ENCODE measurements at places on chromosomes 1 and 21.

DNA sequence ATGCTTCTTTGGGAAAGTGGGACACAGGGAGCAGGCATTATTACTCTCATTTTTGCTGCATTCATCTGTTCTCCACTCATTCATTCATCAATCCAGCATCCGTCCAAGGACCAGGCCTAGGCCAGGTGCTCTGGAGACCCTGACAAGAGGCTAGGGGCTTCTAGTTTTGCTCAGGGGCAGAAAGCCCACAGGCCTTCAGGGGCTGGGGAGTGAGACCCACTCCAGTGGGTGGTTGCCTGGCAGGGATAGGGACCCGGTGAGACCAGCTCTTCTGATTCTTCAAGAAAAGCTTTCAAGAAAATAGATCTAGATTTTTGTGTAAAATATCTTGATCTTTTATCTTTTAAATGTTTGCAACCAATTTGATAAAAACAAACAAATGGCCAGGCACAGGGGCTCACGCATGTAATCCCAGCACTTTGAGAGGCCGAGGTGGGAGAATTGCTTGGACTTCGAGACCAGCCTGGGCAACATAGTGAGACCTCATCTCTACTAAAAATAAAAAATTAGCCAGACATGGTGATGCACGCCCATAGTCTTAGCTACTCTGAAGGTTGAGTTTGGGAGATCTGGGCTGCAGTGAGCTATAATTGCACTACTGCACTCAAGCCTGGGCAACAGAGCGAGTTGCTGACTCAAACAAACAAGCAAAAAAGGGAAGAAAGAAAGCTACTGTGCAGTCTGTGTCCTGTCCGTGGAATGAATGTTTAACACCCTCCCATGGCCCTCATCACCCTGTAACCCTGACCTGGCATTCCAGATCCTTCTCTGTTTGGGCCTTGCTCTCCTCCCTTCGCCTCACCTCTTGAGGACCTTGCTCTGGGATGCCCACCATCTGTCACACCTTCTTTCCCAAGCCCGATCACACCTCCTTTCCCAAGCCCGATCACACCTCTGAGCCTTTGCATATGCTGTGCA, 17.3 kb upstream of the LRP8 start:
- DNase-seq = peak; percentile 71

DNA sequence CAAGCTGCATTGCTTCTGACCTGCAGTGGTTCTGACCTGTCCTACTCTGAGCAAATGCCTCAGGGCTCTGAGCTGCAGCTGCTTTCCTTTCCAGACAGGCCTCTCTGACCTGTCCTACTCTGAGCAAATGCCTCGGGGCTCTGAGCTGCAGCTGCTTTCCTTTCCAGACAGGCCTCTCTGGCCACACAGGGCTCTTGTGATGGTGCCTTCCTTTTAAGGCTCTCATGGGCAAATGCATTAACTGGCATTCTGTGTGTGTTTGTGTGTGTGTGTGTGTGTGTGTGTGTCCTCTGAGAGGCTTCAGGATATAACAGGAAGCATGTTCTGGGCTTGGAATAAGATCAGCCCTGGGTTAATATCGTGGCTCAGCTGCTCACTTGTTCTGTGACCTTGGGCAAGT, 131.3 kb downstream of the NTPCR start:
- DNase-seq = no peak

- no peak for DNase-seq
Observed at GRCh38 chr1:30316056-30316455, 407.3 kb downstream of the MATN1 start.

- no peak for DNase-seq
Observed at GRCh38 chr1:157233131-157233530, 94.9 kb upstream of the ETV3 start.

DNA sequence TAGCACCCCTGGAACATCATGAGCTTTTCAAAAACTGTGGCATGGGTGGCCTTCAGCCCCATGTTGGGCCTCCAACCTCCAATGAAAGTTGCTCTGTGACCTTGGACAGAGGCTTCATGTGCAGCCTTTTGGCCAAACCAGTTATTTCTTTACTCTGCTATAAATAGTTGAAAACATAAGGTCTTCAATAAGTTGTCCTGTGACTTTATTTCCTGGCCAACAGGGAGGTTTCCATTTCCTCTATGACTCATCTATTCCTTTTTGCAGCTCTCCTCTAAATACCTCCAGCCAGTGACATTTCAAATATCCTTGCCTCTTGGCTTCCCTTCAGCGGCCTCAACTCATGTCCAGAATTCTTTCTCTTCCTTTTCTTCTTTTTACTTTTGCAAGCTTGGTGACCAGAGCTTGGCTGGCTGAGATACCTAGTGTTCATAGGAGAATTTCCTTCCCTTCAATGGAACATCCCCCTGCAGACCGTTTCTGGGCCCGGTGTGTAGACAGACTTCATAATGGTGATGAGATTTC, 22.7 kb upstream of the TRIM67 start:
- DNase-seq = no peak

GRCh38 chr1:39406533-39407450, 84.6 kb upstream of the BMP8A start:
- no peak for DNase-seq

- no peak for DNase-seq
Observed at GRCh38 chr1:99587008-99587407, 58.9 kb upstream of the PALMD start.

DNA sequence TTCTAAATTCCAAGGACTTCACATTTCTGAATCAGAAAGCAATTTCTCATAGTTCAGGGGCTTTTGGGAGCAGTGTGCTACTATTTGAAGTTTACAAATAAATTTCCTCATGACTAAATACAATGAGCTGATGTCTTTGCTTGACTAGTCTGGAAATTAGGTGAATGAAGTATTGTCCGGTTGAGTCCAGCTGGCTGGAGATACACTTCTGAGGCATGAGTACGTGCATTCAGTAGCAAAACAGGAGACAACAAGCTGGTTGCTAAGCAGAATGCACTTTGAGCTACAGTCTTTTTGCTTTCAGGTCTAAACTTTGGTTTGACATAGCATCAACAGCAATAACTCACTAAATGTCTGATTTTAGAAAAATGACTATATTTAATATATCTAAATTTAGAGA, 27.1 kb downstream of the ZNHIT6 start:
- DNase-seq = no peak

GRCh38 chr1:33468531-33468930, 3.9 kb upstream of the ZSCAN20 start:
- no peak for DNase-seq

DNA sequence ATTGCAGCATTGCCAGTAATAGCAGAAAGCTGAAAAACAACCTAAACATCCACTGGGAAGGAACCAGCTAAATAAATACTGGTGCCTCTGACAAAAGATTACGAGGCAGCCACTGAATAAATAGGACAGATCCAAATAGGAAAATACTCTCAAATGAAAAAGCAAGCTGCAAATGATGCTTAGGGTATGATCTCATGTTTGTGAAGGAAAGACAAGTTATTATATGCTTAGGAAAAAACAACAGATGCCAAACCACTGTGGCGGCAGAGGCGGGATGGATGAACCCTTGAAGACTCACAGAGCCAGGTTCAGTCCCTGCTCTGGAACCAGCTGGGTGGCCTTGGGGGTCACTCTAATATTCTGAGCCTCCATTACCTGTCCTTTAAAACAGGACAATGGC, 41.6 kb downstream of the MATN1 start:
- no peak for DNase-seq

DNA sequence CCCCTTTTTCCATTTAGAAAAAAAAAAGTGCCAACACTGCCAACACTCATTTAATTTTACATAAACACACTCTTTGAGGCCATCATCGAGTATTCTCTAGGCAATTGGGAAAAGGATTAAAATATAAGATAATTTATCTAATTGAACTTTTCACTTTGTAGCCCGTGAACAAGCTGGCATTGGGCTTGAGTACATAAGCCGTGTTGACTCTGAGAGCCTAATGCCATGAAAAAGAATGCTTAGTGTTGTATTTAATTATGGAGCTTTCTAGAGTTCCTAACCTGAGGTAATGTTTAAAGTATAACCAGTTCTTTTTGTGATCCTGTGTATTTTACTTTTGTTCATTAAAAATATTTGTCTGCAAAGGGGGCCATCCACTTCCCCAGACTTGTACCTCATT, 193.8 kb downstream of the LYPLAL1 start:
- DNase-seq = no peak

GRCh38 chr1:104120525-104120924, 370.8 kb downstream of the AMY1C start:
- no peak for DNase-seq

GRCh38 chr1:159274631-159275030, 27.5 kb upstream of the FCER1A start:
- DNase-seq = no peak

DNA sequence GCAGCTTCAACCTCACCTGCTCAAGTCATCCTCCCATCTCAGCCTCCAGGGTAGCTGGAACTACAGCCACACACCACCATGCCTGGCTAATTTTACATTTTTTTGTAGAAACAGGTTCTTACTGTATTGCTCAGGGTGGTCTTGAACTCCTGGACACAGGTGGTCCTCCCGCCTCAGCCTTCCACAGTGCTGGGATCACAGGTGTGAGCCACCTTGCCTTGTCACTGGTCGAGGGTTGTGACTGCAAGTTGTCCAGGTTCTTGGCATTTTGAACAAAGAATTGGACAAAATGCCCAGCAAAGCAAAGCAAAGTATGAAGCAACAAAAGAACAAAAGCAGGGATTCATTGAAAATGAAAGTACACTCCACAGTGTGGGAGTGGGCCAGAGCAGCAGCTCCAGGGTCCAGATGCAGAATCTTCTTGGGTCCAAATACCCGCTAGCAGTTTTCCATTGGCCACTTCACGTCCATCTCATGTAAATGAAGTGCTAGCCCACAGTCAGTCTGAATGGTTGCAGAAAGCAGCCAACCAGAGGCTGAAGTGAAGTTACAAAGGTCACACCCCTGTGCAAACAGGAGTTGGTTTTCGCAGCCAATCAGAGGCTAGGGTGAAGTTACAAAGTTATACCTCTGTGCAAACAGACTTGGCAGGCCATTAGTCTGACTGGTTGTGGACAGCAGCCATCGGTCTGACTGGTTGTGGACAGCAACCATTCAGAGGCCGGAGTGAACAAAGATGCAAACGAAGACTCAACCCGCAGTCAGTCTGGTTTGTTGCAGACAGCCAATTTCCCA, 109.5 kb upstream of the KIF26B start:
- no peak for DNase-seq

DNA sequence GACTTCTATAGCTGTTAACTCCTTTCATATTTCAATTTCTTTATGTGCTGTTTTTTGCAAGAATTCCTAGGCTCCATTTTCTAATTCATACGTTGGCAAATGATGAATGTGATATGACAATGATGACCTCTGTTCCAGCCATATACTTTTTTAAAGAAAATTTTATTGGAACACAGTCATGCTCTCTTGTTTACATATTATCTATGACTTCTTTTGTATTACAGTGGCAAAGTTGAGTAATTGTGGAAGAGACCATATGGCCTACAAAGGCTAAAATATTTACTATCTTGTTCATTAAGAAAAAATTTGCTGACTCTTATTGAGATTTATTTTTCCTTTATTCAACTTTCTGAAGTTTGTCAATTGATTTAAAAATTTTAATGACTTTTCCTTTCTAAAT, 7.1 kb downstream of the IFI44L start:
- no peak for DNase-seq

- no peak for DNase-seq
Observed at GRCh38 chr1:245673881-245674414, 519.2 kb downstream of the KIF26B start.

DNA sequence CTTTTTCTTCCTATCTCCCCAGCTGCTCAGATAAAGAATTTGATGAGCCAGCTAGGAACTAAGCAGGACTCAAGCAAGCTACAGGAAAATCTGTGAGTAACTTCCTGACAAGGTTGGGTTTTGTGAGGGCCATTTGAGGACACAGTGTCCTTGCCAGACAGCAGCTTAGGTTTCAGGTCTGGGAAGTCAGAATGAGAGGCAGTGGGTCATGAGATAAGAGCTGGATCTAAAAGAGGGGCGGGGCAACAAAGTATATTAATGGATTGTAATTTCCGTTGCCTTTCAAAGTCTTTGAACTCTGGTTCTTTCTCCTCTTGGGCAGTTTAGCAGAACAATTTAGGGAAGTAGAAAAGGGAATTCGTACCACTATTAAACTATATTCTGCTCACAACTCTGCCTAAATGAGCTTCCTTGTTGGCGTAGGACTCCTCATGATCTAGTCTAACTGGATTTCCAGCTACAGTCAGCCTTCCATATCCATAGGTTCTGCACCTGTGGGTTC, 16.6 kb downstream of the STX12 start:
- DNase-seq = no peak

GRCh38 chr1:108505763-108506070, 54.2 kb upstream of the EEIG2 start:
- DNase-seq = no peak

GRCh38 chr1:187236676-187237075, 407.9 kb downstream of the PLA2G4A start:
- DNase-seq = no peak

DNA sequence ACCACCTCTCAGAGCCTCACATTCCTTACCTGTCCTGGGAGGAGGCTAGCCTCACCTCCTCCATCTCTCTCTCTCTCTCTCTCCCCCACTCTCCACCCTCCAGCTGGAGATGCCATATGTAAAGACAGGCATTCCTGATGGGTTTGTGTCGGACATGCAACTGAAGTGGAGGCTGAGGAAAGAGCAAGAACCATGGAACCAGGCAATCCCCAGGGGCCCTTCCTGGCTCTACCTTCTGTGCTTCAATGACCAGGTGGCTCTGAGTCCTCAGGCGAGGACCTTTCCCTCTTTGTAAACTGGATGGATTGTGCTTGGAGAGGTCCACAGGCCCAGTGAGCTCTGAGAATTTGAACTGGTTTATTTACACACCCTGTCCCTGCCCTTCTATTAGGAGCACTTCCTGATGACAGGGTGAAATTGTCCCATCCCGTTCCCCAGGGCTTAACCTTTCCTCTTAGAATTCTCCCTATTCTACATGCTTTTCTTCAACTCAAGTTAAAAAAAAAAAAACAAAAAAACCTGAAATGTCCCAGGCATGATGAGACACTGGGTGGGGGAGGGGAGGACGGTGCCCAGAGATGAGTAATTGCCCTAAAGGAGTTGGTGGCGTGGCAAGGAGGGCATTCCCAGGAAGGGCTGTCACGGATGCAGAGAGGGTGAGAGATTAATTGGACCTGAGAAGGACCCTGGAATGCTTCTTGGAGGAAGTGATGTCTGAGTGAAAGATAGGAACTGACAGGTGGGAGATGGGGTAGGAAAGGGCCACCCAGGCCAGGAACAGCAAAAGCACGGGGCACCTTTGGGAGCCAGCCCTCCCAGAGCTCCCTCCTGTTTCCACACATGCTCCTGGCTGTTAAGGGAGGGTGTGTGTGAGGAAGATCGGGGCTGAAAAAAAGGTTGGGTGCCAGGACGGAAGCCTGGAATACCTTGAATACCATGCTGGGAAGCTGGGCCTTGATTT, 50.2 kb upstream of the WASF2 start:
- no peak for DNase-seq

- no peak for DNase-seq
Observed at GRCh38 chr1:95415146-95415545, 181.1 kb downstream of the RWDD3 start.
